Omental fat pad (tissue), 4 donors: ENCODE measurements at places on chromosomes 12 and 14. TPM values are rescaled to one million over a fixed set of nuclear protein-coding genes. Genes with fewer than 3 reads are reported as not detected.

DNA sequence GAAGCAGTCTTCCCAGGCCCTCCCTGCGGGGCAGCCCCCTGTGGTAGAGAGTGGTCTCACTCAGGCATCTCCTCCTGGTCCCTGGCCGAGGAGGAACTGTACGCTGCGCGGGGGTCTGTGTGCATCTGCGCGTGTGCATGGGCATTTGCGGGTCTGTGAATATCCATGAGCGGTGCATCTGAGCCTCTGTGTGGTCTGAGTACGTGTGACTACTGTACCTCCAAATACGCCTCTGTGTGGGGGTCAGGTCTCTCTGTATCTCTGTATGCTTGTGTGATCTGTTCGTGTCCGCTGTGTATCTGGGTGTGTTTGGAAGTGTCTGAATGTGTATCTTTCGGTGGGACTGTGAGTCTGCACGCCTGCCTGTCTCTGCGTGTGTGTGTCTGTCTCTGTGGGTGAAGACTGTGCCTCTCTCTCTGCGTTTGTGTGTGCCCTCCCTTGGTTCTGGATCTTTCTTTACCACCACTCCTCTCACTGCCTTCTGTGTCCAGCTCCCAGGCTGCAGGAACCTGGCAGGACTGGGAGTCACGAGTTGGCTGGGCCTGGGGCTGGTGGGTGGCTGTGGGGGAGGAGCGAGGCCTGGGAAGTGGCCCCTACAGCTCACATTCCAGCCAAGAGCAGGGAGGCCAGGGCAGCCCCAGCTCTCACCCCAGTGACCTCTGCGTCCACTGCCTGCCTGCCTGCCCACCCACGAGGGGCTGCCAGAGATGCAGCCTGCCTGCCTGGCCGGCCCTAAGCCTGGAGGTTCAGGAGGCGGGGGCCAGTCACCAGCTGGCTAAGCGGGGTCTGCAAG, 1.1 kb upstream of the PGF start:
- DNase-seq, result no peak

DNA sequence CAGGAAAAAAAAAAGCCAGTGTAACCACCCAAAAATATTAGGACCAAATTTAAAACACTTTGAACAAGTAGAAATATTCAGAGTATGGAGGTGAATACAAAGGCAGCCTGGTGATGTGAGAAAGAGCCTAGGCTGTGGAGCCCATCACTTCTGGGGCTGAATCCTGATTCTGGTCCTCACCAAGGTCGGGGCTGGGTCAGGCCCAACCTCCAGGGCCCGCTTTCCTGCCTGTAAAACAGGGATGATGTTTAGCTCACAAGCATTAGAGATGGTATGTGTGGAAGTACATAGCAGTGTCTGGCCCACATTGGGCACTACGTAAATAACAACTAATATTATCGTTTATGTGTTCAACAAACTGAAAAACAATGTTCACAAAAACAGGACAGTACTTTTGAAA, 7.8 kb upstream of the CAMKK2 start:
- no peak for DNase-seq

DNA sequence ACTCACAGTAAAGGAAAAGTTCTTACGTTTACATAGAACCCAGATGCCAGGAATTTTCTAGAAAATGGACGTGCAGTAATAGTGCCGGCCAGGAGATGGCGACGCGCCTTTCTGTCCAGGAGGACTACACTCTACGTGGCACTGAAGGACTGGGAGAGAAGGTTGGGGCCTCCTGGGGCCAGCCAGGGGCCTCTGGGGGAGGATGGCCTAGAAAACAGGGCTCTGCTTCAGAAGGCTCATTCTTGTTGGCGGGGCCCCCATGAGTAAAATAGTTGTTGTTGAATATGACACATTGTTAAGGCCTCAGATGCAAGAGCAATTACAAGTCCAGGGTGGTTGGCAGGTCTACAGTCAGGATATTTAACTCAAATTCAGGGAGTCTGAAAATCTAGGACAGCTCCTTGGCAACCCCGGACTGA, 120.1 kb upstream of the MAX start:
- no peak for DNase-seq

GRCh38 chr12:66036317-66036716, 94.2 kb downstream of the LLPH start:
- DNase-seq, result no peak

DNA sequence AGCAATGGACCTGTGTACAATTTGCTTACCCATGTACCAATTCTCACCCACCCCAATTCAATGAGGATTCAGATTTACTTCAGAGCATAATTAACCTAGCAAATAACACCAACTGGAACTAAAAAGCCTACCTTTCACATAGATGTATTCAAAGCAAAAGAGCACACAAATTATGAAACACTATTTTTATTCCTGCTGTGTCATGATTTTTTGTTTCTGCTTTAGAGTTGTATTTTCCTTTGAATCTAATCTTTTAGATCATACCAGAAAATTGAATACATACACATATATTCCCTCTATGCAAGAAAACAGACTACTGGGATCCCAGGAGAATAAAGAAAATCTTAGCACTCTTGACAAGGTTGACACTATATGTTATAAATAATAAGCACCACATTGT, 5.9 kb downstream of the KICS2 start:
- no peak for DNase-seq

- no peak for DNase-seq
Measured at GRCh38 chr14:92987713-92988510, 65.0 kb downstream of the CHGA start.

GRCh38 chr14:41605550-41606281, 960 bp upstream of the LRFN5 start:
- DNase-seq, result no peak

DNA sequence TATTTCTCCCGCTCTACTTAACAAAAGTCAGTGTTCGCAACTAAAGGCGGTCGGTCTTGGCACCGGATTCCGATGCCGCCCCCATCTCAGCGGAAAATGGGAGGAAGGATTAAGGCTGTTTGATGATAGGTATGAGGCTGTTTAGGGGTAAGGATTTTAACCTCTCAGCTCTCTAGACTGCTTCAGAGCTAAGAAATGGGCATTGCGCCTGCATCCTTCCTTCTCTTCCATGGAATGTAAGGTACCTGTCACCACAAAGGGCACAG, 1.4 kb downstream of the COCH start:
- no peak for DNase-seq

DNA sequence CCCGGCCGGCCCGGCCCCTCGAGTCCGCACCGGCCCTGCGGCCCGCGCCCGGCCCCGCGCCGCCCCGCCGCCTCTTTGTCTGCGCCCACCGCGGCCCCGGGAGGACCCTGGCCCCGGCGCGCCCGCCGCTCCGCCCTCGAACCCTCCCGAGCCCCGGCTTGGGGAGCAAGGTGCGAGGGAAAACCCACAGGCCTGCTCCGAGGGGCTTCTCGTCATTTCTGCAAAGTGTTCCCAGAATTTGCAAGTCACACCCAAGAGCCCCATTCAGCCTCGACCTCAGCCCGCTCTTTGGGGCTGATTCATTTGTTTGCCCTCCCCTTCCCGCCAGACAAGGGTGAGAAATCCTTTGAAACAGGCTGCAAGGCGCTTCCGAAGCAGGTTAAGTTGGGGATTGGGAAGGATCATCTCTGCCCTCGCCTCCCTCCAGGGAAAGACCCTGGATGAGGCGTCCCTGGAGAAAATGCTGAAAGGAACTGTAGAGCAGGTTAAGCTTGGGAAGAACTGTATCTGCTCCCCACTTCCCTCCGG, 325 bp upstream of the CLIP1 start:
- DNase-seq, result peak; percentile 38

DNA sequence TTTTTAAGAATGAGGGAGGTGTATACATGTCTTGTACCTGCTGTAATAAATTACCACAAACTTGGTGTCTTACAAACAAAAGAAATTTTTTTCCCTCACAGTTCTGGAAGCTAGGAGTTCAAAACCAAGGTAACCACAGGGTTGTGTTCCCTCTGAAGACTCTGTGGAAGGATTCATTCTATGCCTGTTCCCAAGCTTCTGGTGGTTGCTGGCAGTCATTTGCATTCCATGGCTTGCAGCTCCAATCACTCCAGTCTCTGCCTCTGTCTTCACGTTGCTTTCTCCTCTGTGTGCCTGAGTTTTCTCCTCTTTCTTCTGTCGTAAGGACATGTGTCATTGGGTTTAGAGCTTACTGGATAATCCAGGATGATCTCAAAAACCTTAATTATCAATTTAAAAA, 15.4 kb upstream of the ZNF641 start:
- no peak for DNase-seq

The IL22 gene
- not detected for total RNA-seq

- no peak for DNase-seq
Measured at GRCh38 chr12:104620837-104621531, 164.2 kb downstream of the CHST11 start.

- no peak for DNase-seq
Measured at GRCh38 chr14:96094656-96095055, 55.5 kb downstream of the C14orf132 start.

The BORCS5 gene
- 17.1 TPM for total RNA-seq
